ENCODE measurements at places on chromosomes 6 and 20. TPM values are rescaled to one million over a fixed set of nuclear protein-coding genes. Genes with fewer than 3 reads are reported as not detected.

The RRAGD gene
- total RNA-seq = 126 TPM

The FOXC1 gene
- total RNA-seq = 2.7 TPM

The BPIFA1 gene
- total RNA-seq = not detected

The BPIFB1 gene
- total RNA-seq = not detected
